ENCODE measurements at places on chromosomes 4 and X.

DNA sequence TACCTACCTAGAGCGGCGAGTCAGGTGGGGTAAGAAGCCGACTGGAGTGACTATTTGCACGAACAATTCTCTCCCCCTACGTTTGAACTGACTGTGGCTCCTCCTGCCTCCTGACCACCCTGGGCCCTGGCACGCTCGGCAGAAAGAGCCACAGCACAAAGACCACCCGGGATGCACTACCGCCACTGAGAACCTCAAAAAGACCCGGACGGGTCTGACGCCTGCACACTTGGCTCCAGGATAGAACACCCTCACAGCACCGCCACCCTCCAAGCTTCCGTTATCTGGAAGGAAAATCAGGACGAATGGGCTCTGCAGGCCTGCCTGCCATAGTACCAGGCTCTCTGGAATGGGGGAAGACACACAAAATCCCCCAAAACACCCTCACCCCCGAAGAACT, 2.2 kb downstream of the LRPAP1 start:
- no peak for DNase-seq

- DNase-seq = no peak
These were observed 314.5 kb upstream of the RASGEF1B start for GRCh38 chr4:81786063-81786763.

- no peak for DNase-seq
These were observed 8.6 kb downstream of the KLF3 start for GRCh38 chr4:38672397-38673129.

DNA sequence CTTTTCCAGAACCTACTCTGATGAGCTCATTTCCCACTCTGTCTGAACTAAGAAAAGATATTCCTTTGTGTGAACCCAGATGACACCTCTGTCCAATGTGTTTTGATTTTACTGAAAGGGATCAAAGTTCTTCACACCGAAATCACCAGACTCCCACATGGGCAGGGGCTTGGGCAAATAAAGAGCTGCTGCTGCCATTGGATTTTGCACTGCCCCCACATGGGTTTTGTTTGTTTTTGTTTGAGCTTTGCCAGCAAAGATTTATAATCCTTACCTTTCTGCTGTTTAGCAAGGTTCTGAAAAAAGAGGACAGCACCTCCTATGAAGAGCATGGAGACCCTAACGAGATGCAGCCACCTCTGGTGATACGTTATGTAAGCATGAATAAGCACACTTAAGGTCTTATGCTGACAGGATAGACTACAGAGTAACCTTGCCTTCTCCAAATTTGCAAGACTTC, 44.3 kb downstream of the HSD17B13 start:
- DNase-seq = no peak

DNA sequence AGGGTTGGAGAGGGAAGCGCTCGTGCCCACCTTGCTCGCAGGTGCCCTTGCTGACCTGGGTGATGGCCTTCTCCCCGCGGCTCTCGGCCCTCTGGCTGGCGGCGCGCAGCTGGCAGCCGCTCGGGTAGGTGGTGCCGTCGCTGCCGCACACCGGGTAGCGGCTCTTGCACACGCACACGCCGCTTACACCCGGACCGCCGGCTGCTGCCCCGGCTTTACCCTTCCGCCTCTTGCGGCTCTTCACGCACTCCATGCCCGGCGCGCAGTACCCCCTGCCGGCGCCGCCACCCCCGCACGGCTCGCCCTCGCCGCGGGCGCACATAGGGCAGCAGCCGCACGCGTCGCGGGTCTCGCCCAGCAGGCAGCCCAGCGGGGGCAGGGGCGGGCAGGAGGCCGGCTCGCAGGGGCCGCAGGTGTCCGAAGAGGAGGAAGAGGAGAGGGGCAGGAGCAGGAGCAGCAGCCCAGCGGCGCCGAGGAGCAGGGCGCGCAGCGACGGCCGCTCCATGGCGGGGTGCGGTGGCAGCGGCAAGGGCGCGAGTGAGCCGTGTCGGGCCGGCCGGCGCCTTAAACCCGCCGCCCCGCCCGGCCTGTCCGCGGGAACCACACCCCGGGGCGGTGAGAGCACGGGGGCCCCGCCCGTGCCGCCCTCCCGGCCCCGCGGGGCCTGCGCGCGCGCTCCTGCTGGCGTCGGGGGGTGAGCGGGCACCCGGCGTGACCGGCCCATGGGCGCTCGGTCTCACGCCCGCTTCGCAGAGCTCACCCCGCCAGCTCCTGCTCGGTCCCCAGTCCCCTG, at the start of gene IGFBP7:
IGFBP7 (minus strand) TSS at position 539 of the 793 bp plus-strand sequence; CDS start at position 505, 34 bp downstream.
- no peak for DNase-seq

DNA sequence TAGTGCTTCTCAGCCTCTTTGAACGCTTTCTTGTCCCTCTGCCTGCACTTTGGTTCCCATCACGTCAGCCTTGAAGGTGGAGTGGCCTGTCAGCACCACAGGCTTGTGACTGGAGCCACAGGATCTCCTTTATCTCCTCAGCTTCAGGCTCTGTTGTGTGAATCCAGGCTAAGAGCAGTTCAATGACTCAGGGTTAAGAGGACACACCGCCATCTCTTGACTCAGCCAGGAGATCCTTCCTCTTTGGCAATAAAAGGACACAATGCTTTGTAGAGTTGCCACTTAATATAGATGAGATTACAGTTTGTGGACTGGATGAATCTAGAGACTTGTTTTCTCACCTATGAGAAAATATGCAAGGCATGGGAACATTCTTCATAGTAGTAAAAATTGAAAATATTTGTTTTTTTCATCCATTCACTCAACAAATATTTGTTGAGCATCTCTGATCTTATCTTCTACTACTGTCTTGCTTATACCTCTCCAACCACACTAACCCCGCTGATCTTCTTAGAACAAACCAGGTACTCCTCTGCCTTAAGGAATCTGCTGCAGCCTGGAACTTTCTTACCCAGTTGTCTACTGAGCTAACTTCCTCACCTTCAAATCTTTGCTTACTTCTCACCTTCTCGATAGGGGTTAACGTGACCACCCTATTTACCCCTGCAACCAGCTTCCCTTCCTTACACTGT, 62.3 kb downstream of the UCHL1 start:
- no peak for DNase-seq

GRCh38 chr4:70932984-70933383, 30.8 kb downstream of the MOB1B start:
- no peak for DNase-seq

- no peak for DNase-seq
These were observed 11.3 kb upstream of the CD99 start for GRCh38 chrX:2679534-2680485.

DNA sequence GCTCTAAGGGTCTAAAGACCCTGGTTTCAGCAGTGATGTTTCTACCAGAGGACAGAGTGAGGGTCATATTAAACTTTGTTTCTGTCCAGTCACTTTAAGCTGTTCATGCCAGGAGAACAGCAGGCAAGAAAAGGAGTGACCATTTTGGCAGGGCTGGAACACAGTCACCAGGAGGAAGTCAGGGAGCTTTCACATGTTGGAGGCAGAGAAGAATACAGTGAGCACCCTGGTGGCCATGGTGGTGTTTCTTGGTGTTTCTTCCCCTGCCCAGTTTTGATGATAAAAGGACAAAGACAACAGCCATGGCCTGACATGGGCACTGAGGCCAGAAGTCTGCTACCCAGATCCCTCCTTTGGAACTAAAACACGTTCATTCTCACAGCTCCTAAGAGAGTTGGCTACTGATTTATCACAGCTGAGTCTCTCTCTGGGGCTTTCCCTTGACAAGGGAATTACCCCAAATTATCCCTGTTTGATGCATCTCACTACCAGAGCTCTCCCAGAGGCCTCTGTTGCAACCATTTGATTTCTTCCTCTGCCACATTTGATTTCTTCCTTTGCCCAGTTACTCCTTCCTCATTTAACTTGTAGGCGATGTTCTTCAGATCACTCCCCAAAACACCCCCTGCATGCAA, 106.4 kb upstream of the NWD2 start:
- no peak for DNase-seq

GRCh38 chrX:151789179-151789800, 54.7 kb downstream of the CNGA2 start:
- no peak for DNase-seq

DNA sequence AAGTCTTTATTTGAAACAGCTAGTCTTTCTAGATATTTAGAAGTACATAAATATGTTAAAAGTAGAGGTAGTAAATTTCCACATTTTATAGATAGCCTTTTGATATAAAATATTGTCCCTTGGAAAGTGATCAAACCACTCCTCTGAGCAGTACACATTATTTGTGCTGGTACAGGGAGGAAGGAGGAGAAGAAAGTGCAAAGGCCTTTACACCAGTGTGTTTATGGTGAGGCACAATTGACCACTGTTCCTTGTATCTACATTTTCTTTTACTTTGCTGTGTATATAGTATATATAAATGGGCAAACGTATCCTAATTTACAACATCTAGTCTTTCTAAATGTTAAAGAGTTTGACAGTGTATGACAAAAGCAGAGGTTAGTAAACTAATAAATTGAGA, 39.9 kb downstream of the CXCL8 start:
- DNase-seq = no peak

All from stimulated activated CD4-positive, alpha-beta T cell treated with anti-CD3 and anti-CD28 coated beads, Interleukin-12 subunit alpha, Interleukin-12 subunit beta, amount 100 ng/mL, for 48 hours (primary cell).